ENCODE measurements at places on chromosomes 5 and 9.

GRCh38 chr5:152638996-152639552 is 234.0 kb upstream of the NMUR2 start:
- DNase-seq, result no peak

DNA sequence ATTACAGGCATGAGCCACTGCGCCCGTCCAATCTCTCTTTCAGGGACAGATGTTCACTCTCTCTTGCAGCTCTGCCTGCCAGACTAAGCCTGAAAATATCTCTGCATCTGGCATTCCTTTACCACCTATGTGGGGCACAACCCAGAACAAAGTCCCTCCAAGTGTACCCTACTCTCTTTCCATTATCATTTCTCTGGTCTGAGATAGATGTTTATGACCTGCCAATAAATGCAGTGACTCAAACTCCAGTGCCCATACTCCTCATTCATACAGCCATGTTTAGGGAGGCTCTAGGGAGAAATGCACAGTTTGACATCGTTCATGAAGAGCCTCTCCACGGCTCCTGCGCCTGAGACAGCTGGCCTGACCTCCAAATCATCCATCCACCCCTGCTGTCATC is at the start of gene BTNL3:
Gene BTNL3 (plus strand): TSS at position 255 of the 400 bp plus-strand sequence. CDS start 183 bp downstream, outside the sequence.
- DNase-seq, result no peak

- no peak for DNase-seq
Measured at GRCh38 chr9:96522366-96522765, 72.4 kb downstream of the HABP4 start.

DNA sequence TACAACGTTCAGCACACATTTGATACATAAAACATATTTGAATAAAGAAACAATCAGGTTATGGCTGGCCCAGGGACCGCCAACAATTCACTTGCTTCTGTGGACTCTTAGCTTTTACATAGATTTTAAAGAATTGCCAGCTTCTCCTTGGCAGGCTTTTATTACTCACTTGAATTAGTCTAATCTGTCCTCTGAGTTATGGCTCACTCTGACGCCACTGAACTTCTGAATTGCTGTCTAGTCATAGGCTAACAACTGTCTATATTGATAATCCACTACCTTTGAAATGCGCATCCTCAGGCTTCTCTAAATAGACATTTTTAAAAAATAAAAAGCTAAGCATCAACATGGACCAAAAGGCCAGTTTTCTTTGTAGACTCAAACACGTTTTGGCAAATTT is 317.4 kb upstream of the SGCD start:
- DNase-seq, result no peak

- no peak for DNase-seq
Measured at GRCh38 chr9:70255486-70255885, 3.3 kb upstream of the SMC5 start.

DNA sequence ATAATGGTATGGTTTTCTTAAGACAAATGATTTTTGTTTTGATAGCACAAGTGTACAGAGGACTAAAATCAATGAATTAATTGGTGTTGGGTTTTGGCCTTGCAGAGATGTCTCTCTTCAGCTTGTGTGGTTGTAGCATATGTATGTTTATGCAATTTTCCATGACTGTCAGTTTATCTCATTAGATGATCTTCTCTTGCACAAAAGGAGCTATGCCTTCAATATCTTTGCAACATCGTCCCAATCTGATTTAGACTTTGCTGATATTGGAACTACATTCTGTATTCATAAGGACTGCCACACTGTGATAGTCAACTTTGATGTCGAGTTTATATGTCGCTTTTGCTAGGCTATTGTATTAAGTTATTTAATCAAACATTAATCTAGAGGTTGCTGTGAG is 140.0 kb upstream of the TAF11L2 start:
- no peak for DNase-seq

GRCh38 chr9:125568621-125569020 is 138.4 kb downstream of the MAPKAP1 start:
- DNase-seq, result no peak

DNA sequence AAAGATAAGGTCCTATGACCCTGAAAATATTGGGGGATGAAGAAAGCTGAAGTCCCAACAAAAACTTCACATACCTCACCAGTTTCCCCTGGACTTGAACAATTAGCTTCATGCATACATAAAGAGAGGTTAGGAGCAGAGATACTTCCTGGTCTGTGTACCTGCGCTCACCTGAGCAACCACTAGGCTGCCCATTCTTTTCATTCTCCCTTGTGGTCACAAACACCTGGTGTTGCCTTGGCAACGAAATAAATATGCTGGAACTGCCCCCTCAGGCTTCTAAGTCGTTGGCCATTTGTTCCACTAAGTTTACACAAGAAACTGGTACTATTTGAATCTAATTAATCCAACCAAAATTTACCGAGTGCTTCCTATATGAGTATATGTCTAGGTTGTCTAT is 18.1 kb downstream of the OTP start:
- DNase-seq, result no peak

DNA sequence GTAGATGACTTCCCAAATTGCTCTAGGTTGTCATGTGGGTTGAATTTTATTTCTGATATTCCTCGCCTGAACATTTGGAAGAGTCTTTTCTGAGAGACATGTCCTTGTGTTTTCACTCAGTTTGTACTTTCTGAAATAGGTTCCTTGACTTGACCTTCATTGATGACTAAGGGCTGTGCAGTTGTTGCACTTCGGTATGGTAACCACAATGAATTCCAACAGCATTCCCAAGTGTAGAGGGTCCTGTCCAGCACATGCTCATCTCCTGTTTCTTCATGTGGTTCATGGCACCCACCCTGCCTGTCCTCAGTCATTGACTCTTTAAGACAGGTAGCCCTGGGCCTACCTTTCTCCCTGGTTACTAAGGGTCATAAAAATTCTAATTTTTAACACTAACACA is 527.8 kb downstream of the MTRR start:
- DNase-seq, result no peak

DNA sequence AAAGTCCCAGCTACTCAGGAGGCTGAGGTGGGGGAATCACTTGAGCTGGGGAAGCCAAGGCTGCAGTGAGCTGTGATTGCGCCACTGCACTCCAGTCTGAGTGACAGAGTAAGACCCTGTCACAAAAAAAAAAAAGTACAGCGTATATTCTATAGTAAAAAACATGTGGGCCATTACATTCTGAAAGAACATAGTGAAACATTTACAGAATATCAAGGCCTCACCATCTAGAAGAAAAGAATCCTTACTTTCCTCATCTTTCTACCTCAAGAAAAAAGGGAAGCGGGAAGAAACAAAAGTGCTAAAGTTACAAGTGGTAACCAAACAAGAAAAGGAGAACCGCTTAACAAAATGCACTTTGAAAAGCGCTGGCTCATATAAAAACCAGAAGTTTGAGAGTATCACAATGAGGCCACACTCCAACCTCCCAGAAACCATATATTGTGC is 5.7 kb upstream of the SYK start:
- no peak for DNase-seq

GRCh38 chr9:122204491-122204890 is 24.3 kb downstream of the LHX6 start:
- no peak for DNase-seq

- no peak for DNase-seq
Measured at GRCh38 chr5:170111088-170111785, 5.5 kb downstream of the FOXI1 start.

DNA sequence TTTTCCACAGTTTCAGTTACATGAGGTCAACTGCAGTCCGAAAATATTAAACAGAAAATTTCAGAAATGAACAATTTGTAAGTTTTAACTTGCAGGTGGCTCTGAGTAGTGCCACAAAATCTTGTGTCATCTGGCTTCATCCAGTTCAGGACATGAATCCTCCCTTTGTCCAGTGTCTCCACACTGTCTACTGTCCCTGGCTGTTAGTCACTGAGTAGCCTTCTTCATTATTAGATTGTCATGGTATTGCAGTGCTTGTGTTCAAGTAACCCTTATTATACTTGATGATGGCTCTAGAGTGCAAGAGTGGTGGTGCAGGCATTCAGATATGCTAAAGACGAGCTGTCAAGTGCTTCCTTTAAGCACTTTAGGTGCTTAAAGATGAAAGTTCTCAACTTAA is 65.3 kb downstream of the CFAP95 start:
- no peak for DNase-seq
